ENCODE measurements at places on chromosomes 13 and 19. TPM values are rescaled to one million over a fixed set of nuclear protein-coding genes. Genes with fewer than 3 reads are reported as not detected.

GRCh38 chr19:36627057-36627456, 21.9 kb downstream of the ZNF382 start:
- no peak for DNase-seq

The CEACAM8 gene
- total RNA-seq, result not detected

GRCh38 chr19:45874620-45874966, 10.5 kb downstream of the FOXA3 start:
- no peak for DNase-seq

DNA sequence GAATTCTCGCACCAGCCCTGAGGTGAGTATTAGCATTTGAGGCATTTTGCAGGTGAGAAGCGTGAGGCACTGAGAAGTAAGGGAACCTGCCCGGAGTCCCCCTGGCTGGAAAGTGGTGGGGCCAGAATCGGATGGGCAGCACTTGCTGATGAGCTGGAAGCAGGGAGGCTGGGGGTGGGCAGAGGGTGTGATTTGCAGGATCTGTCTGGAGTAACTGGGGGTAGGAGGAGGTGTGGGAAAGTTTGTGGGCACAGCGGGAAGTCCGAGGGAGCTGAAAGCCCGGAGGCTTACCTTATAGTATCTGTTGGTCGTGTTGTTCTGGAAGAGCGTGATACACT, 20.1 kb downstream of the PRKD2 start:
- no peak for DNase-seq

GRCh38 chr13:21461131-21461530, 2.0 kb upstream of the ZDHHC20 start:
- no peak for DNase-seq

Data from PC-3 (cell line).